ENCODE measurements at places on chromosomes 12 and 14.

DNA sequence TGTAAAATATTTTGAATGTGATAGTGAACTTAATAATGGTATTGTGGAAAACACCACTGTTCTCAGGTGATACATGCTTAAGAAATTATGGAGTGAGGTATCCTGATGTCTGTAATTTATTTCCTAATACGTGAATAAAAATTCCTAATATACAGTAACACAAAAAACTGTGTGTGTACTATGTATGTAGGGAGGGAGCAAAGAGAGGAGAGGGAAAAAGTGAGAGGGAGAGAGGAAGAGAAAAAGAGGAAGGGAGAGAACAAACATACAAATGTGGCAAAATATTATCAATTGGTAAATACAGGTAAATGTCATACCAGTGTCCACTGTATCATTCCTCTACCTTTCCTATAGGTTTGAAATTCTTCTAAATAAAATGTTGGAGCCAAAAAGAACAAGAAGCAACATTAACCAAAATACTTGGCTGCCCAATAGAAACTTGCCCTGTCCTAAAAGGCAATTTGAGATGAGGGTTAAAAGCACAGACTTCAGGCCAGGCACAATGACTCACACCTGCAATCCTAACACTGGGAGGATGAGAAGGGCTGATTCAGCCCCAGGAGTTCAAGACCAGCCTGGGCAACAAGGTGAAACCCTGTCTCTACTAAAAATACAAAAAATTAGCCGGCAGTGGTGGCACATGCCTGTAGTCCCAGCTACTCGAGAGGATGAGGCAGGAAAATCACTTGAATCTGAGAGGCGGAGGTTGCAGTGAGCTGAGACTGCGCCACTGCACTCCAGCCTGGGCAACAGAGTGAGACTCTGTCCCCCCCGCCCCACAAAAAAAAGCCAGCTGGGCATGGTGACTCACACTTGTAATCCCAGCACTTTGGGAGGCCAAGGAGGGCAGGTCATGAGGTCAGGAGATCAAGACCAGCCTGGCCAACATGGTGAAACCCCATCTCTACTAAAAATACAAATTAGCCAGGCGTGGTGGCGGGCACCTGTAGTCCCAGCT is 14.5 kb downstream of the R3HDM2 start:
- no peak for DNase-seq

- no peak for DNase-seq
These were observed 30.1 kb downstream of the CLIP1 start for GRCh38 chr12:122392411-122392810.

DNA sequence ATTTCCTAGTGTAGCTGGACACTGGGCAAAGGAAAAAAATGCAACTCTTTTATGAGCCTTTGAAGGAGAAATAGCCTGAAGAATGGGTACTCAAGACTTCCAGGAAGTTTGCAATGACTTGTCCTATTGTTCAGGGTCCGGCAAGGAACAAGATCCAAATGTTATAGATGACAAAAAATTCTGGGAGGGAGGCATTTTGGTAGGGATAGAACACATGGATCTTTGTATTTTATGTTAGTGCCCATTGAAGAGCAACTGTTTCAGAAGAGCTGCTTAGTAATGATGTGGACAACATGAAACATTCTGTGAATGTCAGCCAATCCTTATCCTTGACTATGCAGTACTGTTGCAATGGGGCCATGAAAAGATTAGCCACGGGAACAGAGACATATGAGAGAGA is 138.0 kb downstream of the MGAT4C start:
- DNase-seq, result no peak

- DNase-seq, result no peak
These were observed 135.7 kb downstream of the SRGAP1 start for GRCh38 chr12:63980211-63980610.

GRCh38 chr14:56463271-56463890 is 116.2 kb upstream of the TMEM260 start:
- DNase-seq, result no peak

GRCh38 chr12:6987956-6988553 is 17.3 kb downstream of the EMG1 start:
- no peak for DNase-seq

- DNase-seq, result no peak
These were observed 75.3 kb upstream of the TMPO start for GRCh38 chr12:98439981-98440581.

- no peak for DNase-seq
These were observed 458 bp downstream of the SSPN start for GRCh38 chr12:26195641-26196420.

DNA sequence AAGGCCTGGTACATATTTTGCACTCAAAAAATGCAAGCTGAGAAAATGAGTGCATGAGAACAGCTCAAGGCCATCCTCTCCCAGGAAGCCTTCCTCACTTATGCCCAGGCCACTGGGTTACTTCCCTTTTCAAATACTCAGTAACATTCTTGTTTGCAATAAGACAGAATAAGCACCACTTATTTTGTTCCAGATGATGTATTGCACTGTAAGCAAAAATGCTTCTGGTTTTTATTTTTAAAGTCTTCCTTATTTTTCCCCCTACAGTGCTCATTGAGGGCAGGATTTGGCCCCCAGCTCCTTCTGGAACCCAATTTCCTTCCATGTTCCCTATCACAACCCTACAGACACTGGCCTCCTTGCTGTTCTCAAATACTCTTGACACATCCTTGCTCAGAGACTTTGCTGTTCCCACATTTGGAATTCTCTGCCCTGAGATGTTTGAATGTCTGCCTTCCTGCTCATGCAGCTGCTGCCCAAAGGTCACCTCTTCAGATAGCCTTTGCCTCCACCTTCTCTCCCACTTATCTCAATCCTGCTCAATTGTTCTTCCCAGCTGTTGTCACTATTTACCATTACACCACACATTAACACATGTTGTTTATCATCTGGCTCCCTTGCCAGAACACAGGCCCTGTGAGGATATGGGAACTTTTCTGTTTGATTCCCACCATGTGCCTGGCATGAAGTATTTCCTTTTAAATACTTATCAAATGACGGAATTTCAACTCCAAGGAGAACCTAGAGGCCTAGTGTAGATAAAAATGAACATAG is 49.9 kb downstream of the IFNG start:
- DNase-seq, result no peak

- DNase-seq, result no peak
These were observed 7.9 kb downstream of the MIA2 start for GRCh38 chr14:39241637-39242036.

- DNase-seq, result no peak
These were observed 174.5 kb upstream of the RBM19 start for GRCh38 chr12:114140576-114140975.

- DNase-seq, result no peak
These were observed 2.0 kb upstream of the LRP1-AS start for GRCh38 chr12:57149245-57149900.

DNA sequence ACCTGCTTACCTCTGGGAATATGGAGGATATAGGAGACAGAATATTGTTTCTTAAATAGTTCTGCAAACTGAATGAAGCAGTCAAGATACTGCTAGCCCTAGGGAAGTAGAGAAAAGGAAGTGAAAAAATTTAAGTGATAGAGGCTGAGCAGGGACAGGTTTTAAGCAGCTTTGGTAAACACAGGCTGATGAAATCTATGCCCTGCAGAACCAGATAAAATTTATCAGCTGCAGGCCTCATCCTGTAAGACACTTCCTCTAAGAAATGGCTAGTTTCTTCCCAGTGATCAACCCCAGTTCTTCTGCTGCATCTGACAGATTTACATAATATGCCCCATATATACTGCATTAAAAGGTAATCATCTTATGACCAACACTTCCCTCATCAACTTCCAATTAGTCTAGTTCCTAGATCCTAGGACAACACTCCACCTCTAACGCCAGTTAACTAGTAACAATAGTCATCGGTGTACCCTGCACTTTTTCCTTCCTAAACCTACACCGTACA is 1.3 kb upstream of the ESYT1 start:
- DNase-seq, result no peak

- no peak for DNase-seq
These were observed 48.9 kb upstream of the DLK1 start for GRCh38 chr14:100677554-100678468.

DNA sequence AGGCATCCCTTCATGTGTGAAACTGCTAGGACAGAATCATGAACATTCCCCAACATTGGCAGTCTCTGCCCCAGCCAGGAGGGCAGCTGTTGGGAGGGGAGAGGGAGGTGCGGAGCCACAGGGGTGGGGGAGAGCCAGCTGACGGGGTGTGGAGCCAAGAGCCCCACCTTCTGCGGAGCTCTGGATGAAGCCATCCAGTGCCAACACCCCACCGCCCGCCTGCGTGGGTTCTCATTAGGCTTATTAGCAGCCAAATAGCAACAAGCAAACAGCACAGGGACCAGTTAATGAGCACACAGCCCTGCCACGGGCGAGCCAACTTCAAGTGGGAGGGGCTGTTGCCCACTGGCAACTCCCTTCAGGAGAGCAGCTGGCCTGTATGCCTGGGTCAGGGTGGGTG is 12.1 kb downstream of the LTBP2 start:
- DNase-seq, result no peak

- DNase-seq, result no peak
These were observed 160.1 kb downstream of the SRGAP1 start for GRCh38 chr12:64004641-64005040.

- DNase-seq, result no peak
These were observed 65.4 kb downstream of the GLT1D1 start for GRCh38 chr12:128918481-128919260.

DNA sequence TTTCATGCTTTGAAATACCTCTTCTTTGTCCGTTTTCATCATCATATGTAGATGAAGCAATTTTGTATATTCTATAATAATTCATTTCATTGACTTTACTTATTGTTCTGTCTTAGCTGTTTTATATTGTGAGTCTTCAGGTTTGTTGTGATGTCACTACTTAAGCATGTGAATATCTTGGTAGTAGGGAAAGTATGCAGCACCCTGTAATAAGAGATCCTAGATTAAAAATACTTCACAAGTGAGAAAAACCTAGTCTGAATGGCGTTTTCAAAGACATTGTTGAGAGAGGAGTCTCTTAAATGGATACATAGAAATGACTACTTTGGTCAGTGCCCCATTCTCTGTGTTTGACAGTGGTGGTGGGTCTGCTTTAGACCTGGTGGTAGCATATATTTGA is 61.4 kb downstream of the SLC16A7 start:
- DNase-seq, result no peak

- DNase-seq, result no peak
These were observed 171.8 kb upstream of the KRR1 start for GRCh38 chr12:75683220-75683619.

DNA sequence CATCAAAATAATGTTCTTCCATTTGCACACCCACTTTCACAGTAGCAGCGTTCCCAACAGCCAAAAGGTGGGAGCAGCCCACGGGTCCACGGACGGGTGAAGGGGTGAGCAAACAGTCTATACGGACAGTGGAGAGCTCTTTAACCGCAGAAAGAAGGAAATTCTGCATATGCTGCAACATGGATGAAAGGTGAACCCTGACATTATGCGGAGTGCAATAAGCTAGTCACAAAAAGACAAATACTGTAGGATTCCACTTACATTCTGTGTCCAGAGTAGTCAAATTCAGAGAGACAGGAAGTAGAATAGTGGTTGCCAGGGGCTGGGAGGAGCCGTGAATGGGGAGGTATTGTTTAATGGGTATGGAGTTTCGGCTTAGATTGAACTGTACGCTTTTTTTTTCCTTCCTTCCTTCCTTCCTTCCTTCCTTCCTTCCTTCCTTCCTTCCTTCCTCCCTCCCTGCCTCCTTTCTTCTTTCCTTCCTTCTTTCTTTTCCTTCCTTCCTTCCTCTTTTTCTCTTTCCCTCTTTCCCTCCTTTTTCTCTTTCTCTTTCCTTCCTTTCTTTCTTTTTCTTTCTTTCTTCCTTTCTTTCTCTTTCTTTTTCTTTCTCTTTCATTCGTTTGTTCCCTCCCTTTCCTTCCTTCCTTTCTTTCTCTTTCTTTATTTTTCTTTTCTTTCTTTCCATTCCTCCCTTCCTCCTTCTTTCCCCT is 15.8 kb upstream of the ANKRD9 start:
- DNase-seq, result peak; percentile 37

GRCh38 chr12:131852551-131853299 is 24.5 kb downstream of the MMP17 start:
- DNase-seq, result no peak

DNA sequence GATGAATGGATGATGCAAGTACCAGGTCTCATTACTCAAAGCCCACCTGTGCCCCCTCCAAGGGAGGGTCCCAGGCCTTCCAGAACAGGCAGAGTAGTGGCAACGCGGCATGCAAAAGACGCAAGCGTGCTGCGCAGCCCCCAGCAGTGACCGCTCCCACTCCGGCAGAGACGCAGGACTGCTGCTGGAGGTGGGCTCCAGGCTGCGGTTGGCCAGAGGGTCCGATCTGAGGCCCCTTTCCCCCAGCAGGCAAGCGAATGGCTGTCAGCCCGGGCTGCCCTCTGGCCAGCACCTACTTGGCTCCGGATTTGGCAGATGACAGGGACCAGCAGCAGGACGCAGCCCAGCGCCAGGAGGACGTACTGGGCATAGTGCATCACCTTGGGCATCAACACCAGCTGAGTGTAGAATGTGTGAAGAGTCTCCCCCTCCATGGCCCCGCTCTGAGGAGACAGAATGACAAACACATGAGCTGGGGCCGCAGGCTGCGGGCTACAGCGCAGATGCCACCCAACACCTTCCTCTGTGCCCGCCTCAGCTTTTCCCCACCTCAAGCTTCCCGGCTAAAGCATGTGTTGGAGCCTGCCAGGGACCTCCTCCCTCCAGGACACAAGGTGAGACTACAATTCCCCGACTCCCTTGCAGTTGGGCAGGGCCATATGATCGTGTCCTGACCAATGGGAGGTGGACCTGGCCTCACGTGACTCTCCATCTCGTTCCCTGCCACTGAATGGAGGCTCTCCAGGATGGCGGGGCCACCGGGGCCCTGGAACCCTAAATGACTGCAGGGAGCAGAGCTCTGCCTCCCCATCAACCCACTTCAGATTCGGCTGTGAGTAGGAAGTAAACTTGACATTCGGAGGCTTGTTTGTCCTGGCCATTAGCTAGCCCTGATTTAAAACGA is 77.4 kb downstream of the SCARB1 start:
- peak; percentile 82 for DNase-seq

DNA sequence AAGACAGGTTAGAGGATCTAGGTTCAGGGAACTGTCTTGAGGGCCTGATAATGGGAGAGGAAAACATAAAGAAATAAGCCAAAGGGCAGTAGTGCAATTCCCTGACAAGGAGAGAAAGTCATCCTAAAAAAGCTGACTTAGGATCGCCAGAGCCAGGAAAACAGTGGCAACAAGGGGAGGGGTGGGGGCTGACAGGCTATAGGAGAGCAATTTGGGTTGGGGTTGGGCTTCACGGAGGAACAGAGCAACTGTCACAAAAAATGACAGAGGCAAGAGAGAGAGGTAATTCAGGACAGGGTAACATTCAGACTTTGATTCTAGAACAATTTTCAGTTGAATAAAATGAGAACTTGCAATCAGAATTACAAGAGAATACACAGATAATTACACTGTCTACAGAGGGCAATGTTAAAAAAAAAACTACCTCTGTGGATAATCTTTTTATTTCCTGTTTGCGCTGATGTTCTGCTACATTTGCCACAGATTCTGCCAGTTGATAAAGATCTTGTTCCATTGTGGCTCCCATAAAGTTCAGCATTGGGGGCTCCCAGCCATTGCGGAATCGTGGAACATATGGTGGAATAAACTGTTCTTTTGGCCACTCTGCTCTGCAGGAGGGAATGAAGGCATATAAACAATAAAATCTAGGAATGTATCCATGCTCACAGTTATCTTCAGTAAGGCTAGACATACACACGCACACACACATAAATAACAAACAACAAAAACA is 138.6 kb downstream of the EPS8 start:
- DNase-seq, result no peak
